ENCODE measurements at places on chromosomes 2 and 18.

DNA sequence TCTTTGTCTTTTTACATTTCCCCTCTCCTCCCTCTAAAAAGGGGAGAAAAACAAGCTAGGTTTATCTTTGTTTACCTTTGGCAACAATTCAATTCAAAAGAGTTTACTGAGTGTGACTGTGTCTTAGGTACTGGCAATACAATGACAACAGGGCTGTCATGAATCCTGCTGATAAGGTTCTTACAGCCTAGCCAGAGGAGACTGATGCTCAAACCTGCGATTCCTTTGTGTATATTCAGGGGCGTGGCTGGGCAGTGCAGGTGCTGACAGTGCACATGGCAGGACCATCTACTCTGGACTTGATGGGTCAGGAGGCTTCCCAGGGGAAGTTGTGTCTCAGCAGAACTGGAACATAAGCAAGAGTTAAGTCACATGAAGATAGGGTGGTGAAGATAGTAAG lies 23.2 kb upstream of the TTN start:
- DNase-seq, result no peak

DNA sequence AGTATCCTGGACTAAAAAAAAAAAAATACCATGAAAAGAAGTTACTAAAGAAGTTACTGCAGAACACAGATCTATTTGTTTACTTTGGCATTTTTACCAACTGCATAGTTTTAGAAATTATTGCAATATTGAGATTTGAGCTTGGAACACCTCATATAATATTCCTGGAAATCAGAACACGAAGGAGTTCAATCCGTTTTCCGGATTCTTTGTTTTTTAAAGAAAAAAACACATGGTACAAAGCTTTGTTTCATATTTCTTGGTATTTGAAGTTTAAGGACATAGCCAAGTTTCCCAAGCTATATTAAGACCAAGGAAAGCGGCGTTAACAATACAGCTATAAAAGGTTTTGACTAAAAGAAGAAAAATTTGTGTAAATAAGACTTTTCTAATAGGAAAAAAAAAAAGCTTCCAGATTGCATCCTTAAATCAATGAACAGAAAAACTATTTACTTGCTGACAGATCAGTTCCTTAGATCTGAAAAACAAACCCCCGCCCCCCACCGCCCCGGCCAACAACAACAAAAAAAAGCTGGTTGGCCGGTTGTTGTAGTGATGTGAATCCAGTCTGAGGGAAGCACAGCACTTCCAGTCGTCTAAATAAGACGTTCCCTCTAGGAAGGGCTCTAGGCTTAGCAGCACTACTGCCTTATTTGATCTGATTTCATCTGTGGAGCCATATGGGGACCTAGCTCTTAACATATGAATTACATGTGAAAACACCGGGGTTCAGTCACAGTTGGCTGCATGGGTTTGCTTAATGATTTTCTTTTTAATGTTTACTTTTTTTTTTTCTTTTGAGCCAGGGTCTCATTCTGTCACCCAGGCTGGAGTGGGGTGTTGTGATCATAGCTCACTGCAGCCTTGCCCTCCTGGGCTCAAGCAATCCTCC lies 2.5 kb upstream of the RHOB start:
- DNase-seq, result no peak

GRCh38 chr2:206457188-206457634 lies 13.9 kb downstream of the ADAM23 start:
- no peak for DNase-seq

DNA sequence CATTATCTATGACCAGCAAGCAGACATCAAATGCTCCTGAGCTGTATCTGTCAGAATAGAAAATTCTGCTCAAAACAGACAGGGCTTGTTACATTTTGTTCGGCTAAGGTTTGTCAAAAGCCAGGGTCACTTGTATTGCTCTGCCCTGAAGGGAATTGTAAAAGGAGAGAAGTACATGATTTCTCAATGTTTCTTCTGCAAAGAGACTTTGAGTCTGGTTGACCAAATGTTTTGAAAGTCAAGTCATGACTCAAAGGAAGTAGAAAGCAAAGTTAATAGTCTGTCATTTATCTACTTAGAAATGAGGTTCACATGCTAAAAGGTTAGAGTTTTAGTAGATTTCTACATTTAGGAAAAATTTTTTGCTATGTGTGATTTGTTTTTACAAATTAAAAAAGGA lies 1624.1 kb upstream of the ZEB2 start:
- DNase-seq, result no peak

- no peak for DNase-seq
Measured at GRCh38 chr2:166157578-166157977, 29.8 kb upstream of the SCN1A start.

DNA sequence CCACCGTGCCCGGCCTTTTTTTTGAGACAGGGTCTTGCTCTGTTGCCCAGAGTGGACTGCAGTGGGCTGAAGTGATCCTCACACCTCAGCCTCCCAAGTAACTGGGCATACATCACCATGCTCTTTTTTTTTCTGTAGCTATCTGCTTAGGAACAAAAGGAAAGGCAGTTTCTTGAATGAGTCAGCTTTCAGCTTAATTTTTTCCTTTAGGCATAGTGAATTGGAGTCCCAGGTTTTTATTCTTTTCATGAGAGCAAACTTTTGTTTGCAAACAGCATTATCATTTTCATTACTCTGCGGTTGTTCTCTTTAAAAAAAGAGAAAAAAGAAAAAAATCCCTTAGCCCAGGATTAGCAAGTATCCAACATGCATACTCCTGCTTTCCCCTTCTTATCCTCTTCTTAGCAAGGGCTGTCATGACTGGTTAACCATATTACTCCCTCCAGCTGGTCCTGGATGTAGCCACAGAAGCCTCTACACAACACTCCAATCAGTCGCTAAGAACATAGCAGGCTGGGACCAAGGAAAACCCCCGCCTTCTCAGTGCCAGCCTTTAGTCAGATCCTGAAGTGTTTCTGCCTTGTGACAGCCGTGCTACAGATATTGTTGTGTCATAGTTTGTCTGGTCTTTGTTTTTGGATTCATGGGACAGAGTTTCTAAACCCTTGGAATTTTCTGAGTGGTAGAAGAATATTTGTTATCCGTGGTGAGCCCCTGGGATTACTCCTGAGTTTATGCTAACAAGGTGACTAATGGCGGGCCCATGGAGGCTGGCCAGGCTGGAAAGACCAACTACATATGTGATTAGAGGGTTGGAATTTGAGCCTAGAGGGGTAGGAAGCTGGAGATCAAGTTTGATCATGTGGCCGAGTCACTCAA lies 23.3 kb upstream of the ST3GAL5 start:
- DNase-seq, result no peak

DNA sequence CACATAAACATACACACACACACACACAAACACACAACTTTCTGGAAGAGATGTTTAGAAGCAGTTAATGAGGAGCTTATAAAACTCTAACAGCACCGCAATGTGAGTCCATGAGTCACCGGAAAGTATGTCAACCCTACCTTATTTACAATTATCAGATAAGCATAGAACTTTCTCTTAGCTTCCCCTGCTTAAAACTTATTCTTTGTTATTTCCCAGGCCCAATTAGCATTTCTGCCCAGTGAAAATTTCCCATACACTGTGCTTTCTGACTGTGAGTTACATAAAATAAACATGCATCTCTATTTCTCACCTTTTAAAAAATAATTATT lies 737.6 kb downstream of the LRP1B start:
- DNase-seq, result no peak

DNA sequence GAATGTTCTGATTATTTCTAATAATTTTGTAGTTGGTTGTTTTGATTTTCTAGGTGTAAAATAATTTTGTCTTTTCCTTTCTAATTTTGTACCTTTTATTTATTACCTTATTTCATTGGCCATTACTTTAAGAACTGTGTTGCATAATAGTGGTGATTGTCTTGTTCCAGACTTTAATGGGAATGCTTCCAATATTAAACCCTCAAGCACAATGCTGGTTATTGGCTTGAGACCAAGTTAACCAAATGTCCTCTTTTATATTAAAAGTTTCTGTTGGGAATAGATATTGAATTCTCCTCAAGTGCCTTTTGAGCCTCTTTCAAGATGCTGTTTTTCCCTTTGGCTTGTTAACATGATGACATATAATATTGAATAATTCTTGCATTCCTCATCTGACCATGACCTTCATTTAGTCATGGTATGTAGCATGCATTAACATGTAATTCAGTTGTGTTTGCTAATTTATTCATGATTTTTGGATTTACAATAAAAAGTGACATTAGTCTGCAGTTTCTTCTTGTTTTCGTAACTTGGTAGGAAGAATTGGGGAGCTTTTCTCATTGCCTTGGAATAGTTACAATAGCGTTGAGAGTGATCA lies 141.7 kb downstream of the DIS3L2 start:
- no peak for DNase-seq

GRCh38 chr2:197240421-197241041 lies 70.0 kb downstream of the ANKRD44 start:
- no peak for DNase-seq

DNA sequence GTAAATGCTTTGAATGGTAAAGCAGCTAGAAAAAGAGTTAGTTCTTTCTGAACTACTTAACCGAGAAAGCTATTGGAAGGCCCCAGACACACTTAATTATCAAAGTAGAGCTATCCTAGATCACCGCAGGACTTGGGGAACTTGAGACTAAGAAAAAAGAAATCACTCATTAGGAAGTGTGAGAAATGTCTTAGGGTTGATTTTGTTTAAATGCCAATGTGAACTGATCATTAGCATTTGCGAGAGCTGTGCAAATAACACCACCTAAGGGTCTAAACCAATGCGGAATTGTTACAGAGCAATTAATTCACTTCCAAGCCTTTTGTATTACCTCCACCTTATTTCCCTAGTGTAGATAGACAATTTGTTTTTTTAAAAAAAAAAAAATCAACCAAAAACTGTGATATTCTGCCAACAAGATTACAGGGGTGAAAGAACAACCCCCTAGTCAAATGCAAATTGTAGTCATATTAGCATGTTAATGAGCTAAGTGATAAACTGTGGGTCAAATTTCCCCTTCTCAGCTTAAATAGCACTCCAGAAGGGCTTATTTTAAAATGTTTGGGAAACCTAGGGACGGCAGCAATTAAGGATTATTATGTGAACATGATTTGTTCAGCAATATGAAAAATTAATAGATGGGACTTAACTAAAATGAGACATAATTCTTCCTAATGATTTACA lies 246.2 kb upstream of the STON1 start:
- no peak for DNase-seq

DNA sequence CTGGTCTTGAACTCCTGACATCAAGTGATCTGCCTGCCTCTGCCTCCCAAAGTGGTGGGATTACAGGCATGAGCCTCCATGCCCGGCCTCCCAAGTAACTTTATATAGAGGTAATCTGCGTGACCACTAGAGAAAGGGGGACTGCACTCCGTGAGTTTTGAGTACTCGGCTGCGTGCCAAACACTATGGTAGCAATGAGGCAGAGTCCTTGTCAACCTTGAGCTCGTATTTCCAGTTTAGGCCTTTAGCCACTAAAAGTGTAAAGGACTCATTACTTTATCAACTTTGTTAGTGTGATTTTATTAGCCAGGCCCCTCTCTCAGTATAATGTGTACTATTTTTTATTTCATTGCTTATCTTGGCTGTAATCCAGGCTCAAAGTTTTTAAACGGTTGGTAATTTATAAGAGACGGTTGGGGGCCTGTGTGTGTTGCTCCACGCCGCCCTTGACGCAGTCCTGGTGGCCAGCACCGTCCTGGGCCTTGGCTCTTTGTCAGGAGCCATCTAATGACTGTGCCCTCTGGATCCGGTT lies 56.2 kb downstream of the ZCCHC2 start:
- no peak for DNase-seq

GRCh38 chr2:45855374-45855773 lies 203.9 kb downstream of the PRKCE start:
- no peak for DNase-seq

DNA sequence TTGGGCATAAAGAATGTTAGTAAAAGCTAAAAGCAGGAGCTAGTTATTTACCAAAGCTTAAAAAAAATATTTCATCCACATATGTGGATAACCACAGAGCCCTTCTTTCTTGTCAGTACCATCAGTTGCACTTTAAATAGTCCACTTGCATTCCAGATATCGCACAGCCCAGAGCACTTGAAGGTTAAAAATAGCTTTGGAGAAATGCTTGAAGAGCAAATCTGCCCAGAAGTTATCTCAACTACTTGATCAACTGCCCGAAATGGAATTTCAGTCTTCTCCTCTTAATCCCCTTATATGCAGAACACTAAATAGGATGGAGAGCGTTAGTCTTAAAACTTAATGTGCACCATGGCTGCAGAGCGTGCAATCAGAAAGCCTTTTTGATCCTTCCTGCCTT lies 148.3 kb downstream of the PLEKHA3 start:
- no peak for DNase-seq

DNA sequence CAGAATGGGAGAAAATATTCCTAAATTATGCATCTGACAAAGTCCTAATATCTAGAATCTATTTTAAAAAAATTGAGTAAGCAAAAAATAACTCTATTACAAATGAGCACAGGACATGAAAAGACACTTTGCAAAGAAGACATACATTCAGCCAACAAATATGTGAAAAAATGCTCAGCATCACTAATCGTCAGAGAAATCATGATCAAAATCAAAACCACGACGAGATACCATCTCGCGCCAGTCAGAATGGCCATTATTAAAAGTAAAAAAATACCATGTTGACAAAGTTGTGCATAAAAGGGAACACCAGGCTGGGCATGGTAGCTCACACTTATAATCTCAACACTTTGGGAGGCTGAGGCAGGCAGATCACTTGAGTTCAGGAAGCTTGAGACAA lies 63.5 kb downstream of the EVA1A start:
- no peak for DNase-seq

- no peak for DNase-seq
Measured at GRCh38 chr2:183207110-183207509, 82.9 kb downstream of the NUP35 start.

- DNase-seq, result no peak
Measured at GRCh38 chr2:18925296-18925695, 335.9 kb upstream of the NT5C1B start.

DNA sequence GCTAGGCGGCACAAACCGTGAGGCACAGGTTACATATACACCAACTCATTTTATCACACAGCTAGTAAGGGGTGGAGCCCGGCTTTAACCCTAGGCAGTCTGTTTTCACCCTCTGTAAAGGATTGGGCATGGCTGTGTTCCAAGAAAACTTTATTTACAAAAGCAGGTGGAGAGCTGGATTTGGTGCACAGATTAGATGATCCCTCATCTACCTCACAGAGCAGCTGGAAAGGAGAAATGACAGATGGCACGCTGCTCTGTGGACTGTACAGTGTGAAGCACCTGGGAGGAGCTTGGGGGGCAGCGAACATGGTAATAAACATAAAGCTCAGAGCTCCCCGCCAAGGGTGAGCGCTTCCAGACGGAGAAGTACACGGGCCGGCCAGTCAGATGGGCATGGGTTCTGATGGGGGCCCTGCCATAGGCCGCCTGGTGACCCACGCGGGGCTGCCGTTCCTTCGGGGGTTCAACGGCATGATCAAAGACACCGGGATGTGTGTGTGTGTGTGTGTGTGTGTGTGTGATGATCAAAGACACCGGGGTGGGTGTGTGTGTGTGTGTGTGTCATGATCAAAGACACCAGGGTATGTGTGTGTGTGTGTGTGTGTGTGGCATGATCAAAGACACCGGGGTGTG lies 862 bp upstream of the TMEM177 start:
- DNase-seq, result no peak

- no peak for DNase-seq
Measured at GRCh38 chr18:48490641-48491293, 48.1 kb upstream of the CTIF start.

- DNase-seq, result no peak
Measured at GRCh38 chr2:221958224-221958623, 340.6 kb downstream of the PAX3 start.

- no peak for DNase-seq
Measured at GRCh38 chr18:7879717-7880116, 312.6 kb downstream of the PTPRM start.

- no peak for DNase-seq
Measured at GRCh38 chr2:65438137-65438899, 5.9 kb upstream of the SPRED2 start.

- DNase-seq, result no peak
Measured at GRCh38 chr2:20657522-20658235, 6.8 kb upstream of the HS1BP3 start.
